ENCODE measurements at places on chromosomes 6 and 20. TPM values are rescaled to one million over a fixed set of nuclear protein-coding genes. Genes with fewer than 3 reads are reported as not detected.

Gene GMDS
- polyA plus RNA-seq, result 74.0 TPM

Gene DEFB116
- not detected for polyA plus RNA-seq

- no peak for DNase-seq
These were observed 70.9 kb downstream of the OPN5 start for GRCh38 chr6:47852727-47853126.

DNA sequence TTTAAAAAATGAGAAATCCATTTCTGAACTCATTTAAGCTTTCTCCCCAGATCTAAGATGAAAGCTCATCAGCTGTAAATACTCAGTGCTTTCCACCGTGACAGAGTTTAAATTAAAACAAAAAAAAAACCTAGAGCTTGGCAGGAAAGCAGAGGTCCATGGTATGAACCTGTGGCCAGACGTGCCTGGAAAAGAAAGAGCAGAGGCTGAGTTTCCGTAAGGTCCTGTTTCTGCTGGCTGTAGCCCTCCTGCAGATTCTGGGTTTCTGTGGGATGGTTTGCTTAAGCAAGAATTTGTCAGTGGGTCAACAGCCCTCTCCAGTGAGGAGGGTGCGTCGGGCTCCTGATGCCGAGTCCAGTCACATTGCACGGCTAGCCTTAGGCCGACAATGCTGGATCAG lies 383.2 kb downstream of the SAMD5 start:
- DNase-seq, result no peak

DNA sequence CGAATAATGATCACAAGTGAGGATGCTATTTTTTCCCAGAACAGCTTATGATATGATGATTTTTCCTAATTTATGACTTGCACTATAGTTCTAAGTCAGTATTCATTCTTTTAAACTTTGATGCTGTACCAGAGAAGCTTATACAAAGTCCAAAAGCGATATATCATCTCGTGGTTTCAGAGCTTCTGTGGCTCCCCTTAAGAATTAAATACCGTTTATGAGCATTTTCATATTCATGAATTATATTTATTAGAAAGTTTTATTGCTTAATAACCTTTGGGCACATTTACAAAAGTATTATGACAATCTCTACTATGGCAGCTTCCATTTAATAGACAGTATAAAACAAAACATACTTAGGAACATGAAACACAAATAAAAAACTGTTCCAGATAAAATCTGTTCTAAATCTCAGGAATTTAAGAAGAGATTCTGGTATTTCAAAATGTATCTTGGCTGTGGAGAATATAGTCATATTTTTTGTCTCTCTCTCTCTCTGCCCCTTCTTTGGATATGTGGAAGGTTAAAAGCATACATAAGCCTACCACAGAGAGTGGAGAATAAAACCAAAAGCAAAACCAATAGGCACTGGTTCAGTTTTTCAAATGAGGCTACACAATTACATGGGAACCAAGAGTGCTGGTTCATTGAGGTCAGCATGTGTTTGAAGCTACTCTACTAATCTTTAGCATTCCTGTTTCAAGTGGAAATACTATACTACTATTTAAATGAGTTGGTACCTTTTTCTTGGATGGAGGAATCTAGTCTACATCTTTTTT lies 884.5 kb upstream of the GJE1 start:
- no peak for DNase-seq

- DNase-seq, result no peak
These were observed 129.5 kb downstream of the MMUT start for GRCh38 chr6:49333345-49334125.

DNA sequence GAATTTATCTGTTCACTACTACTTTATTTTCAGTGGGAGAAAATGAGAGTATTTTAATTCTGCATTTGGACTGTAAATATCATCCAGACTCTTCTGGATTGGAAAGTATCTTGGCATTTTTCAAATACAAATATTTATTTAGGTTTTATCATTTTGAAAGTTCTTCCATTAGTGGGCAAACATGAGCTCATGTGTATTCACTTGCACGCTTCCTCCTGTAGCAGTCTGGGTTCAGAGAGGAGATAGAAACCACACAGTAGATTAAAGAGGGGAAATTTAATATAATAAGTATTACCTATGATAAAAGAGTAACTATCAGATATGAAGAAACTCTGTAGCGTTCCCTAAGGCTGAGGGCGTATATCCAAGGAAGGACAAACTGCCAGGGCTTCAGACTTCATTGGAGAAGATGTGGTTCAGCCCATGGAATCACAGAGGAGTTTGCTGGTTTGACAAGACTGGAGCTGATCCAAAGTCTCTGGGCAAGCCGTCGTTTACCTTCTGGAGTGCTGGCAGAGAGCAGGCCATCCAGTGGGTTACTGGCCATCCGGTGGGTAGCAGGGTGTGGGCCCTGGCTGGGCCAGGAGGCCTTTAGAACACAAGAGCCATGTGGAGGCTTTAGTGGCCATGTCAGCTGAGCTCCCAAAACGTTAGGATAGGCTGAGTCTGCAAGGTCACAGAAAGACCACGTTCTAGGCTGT lies 44.3 kb downstream of the KCNS1 start:
- DNase-seq, result no peak

- no peak for DNase-seq
These were observed 27.3 kb upstream of the HFE start for GRCh38 chr6:26059941-26060340.

All from right renal cortex interstitium (tissue), 3 donors.